ENCODE measurements at places on chromosomes 7 and 10.

DNA sequence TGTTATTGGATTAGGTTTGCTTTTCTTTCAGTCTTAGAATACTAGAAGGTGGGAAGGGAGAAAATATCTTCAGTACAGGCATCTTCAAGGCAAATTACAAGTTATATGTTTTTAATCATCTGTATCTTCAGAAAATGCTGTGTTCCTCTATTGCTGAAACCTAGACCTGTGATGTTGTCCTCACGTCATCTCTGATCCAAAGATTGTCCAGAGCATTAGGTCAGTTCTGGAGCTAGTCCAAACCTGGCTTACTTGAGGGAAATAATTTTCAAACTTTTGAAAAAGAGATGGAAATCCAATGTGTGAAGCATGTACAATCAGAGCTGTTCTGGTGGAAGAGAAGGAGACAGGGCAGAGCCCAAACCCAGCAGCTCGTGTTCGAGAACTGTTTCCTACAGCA, 217.3 kb downstream of the ZEB1 start:
- DNase-seq, result no peak

GRCh38 chr10:47190301-47190700, 109.7 kb upstream of the GDF10 start:
- DNase-seq, result no peak

DNA sequence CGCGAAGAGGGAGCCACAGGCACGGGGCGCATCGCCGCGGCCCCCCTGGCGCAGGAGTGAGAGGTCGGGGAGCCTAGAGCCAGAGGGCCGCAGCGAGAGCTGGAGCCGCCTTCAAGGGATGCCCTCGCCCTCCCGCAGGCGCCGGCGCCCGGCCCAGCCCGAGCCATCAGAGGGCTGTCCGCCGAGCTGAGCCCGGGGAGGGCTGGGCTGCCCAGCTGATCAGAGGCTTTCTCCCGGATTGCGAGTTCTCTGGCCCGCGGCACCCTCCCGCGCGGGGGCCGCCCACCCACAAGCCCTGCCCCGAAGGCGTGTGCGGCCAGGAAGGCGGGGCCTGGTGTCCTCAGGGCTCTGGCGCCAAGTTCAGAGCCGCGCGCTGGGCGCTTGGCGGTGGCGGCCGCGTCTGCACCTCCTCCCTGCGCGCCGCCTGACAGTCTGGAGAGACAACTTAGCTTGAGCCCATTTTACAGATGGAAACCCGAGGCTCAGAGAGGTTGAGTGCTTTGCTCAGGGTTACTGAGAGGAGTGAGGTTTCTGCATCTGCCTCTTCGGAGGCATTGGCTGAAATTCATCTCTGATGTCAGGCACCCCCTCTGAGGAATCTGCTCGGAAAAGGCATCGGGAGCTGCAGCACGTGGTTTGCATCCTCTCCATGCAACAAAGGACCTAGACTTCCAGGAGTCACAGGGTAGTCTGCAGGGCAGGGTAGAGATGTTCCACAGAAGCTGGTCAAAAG, 3.8 kb upstream of the ANTXRL start:
- peak; percentile 44 for DNase-seq

GRCh38 chr10:86970162-86970981, 2.1 kb downstream of the ADIRF start:
- no peak for DNase-seq

- no peak for DNase-seq
These were observed 79.3 kb downstream of the INSYN2A start for GRCh38 chr10:127117125-127117524.

GRCh38 chr10:31864834-31865518, 63.7 kb downstream of the ARHGAP12 start:
- DNase-seq, result no peak

GRCh38 chr7:123795917-123796316, 47.1 kb upstream of the WASL start:
- DNase-seq, result no peak

DNA sequence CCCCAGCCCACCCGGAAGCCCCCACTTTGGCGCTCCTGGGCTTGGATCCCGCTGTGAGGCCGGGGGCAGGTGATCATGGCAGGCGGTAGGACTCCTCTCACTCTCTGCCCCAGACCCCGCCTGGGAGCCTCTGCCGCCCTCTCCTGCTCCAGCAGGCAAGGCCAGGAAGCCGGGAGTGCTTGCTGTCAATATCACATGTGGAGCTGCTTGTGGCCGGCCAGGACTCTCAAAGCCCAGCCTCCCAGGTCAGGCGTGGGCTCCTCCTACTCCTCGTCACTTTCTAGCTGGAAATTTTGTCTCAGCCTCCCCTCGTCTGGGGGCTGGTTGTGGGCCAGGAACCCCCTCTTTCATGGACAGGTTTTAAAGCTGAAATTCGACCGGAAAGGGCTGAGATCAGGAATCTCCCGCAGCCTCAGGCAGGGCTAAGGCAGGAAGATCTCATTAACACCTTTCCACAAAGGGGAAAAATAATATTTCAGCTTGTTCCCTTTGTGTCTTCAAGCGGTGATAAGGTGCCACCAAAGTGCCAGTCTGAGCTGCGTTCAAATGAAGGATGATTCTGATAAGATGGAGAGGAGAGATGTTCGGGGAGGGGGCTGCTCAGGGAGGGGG, 273.6 kb upstream of the PODXL start:
- DNase-seq, result no peak

DNA sequence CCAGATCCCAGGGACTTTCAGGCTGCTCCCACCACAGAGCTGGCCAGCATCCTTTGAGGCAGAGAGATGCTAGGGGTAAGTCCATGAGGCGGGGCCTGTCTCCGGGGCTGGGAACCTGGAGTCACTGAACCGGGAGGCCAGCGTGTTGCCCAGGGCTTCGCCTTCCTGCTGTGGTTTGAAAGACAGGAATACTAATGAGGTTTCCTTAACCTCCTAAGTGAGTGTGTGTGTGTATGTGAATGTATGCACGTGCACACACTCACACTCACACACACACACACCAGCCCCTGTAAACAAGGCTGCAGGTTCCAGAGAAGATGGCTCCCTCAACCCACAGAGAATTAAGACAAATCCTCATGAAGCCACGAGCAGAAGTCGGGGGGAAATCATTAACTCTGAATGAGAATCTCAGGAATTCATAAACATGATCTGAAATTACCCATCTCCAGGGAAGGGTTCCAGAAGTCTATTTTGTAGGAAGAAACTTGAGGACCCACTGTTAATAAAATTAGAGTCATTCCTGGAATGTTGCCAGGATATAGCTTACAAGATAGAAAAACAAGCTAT, 20.3 kb upstream of the PFKP start:
- DNase-seq, result no peak

- no peak for DNase-seq
These were observed 885.7 kb downstream of the LRMDA start for GRCh38 chr10:76317078-76317477.

DNA sequence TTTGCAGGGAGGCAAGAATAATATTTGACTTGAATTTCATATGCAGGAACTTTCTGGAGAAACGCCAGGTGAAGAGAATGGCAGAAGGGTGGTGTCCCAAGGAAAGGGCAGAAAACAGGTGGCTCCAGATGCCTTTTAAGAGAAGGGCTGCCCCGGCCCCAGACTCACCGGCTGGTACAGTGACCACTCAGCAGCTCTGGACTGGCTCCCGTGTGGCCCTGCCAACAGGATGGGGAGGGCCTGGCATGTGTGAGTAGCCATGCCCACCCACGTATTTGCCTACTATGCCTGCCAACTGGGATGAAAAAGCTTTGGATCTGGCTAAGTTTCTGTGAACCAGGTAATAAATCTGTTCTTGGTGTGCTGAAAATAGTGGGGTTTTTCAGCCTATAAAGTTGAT, 159.5 kb downstream of the PRKAG2 start:
- no peak for DNase-seq

GRCh38 chr7:105246256-105246655, 142.5 kb downstream of the SRPK2 start:
- no peak for DNase-seq

GRCh38 chr10:11318826-11319598, 292.4 kb downstream of the USP6NL start:
- DNase-seq, result no peak

GRCh38 chr7:65946904-65947303, 35.1 kb downstream of the GUSB start:
- DNase-seq, result no peak

GRCh38 chr7:28587211-28587610, 174.9 kb downstream of the CREB5 start:
- no peak for DNase-seq

GRCh38 chr10:24201503-24202180, 7.3 kb upstream of the KIAA1217 start:
- no peak for DNase-seq

GRCh38 chr7:22406715-22407114, 49.8 kb upstream of the RAPGEF5 start:
- no peak for DNase-seq

GRCh38 chr10:29734640-29734961, 99.8 kb upstream of the SVIL start:
- no peak for DNase-seq

DNA sequence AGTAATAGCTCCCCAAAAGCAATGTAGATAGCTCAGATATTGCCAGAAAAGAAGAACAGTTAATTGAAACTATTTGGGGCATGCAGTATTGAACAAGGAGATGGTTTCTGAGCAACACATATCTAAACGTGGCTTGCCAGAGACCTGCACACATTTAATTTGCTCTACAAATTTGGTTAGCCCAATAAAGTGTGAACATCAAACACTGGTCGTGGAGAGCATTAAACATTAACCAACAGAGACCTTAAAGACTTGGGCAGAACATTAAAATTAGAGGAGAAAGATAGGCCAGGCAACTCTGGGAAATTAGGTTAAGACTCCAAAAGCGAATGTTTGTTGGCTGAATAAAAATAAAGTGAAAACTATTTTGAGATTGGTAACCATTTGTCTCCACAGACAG, 61.6 kb upstream of the ARID5B start:
- no peak for DNase-seq

- no peak for DNase-seq
These were observed 73.8 kb upstream of the EFCAB10 start for GRCh38 chr7:105655067-105655466.

DNA sequence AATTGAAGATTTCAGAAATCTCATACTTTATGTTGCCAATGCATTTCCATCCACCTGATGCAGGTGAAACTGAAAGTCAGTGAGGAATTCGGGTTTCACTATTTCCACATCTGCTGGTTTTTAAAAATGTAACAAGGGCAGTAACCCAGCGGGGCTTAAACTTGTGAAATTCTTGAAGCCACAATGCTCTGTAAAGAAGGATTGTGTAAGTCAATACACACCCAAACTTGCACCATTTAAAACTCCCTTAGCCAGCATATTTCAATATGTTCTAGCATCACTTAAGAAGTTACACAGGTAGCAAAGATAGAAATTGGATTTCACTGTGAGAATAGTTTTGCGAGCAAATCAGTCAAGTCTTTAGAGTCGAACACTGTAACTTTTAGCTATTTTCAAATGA, 386.1 kb downstream of the PLXDC2 start:
- DNase-seq, result no peak

DNA sequence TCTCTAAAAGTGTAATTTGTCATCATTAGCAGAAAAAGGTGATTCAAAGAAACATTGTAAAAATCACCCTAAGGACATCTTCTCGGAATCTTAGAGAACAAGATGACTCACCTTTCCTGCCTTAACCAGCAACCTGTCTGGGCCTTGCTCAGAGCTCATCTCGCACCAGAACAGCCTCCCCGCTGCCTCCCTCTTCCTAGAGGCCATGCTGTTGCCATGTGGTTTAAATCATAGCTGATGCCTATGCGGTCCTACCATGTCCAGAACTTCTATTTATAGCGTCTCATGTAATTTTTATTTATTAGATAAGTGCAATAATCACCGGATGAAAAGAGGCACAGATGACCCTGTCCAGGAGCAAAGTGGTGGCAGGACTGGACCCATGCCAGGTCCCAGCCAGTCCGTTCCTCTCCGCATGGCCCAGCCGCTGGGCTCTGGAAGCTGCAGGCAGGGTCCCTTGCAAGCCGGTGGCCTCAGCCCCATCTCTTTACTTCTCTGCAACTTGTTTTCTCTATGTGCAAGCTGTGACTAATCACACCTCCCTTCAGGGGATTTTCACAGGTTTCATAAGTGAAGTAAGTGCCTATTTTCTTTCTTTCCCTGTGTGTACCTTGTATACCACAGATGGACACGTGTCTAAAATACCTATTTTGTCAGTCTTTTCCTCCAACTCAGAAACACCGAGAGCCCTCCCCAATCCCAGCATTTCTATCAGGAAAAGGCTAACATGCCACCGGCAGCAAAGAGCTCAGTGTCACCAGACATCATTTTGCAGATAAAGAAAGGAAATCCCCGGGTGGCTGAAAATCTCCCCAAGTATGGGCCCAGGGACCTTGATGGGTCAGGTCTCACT, 27.1 kb downstream of the KLF6 start:
- DNase-seq, result peak; percentile 57

GRCh38 chr7:25255611-25256332, 27.5 kb upstream of the NPVF start:
- DNase-seq, result no peak

- no peak for DNase-seq
These were observed 94.9 kb downstream of the AKR1D1 start for GRCh38 chr7:138170959-138171703.

DNA sequence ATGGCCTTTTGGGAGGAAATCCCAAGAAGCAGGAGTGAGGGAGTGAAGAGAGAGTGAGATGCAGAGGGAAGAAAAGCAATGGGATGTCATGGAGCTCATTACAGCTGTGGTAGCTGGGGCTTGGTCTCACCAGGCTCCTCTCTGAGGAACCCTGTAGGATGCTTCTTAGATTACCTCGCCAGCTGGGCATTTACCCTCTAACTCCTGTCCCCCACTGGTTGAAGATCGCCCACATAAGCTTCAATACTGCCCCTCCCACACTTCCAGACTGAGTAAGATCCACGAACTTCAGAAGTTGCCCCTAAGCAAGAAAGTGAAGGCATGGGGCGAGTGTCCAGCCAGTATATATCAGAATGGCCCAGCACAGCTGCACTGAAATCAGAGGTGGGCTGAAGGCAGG, 58.1 kb upstream of the SLC35B4 start:
- DNase-seq, result no peak

- no peak for DNase-seq
These were observed 189.9 kb upstream of the ADO start for GRCh38 chr10:62614389-62615157.

- no peak for DNase-seq
These were observed 2.2 kb upstream of the ZNF92 start for GRCh38 chr7:65371468-65371867.

DNA sequence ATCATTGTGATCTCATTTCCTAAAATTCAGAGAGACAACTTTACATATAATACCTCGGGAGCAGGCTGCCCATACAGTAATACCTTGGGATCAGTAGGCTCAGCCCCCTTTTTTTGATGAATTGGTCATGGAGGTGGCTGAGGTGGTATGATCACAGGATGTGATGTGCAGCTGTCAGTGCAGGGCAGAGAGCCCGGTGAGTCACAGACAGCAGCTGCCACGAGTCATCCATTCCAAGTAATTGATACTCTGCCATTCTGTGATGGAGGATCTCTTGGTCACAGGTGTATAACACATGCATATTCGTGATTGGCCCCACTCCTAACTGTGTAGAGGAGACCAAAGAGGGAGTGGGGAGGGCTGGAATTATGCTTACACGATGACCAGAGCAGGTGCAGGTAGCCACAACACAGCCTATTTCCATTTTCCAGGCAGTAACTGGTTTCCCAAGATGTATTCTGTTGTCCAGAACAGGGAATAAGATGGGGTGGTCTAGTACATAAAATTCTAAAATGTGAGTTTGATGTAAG, 14.1 kb downstream of the NRCAM start:
- DNase-seq, result no peak

GRCh38 chr7:139183251-139183650, 47.8 kb upstream of the UBN2 start:
- DNase-seq, result no peak
